Activated T-cell treated with anti-CD3 and anti-CD28 coated beads for 1 hour (primary cell): ENCODE measurements at places on chromosomes 7 and 10.
A peak's percentile ranks its signal among the peaks of the same experiment; 100 is the strongest.

DNA sequence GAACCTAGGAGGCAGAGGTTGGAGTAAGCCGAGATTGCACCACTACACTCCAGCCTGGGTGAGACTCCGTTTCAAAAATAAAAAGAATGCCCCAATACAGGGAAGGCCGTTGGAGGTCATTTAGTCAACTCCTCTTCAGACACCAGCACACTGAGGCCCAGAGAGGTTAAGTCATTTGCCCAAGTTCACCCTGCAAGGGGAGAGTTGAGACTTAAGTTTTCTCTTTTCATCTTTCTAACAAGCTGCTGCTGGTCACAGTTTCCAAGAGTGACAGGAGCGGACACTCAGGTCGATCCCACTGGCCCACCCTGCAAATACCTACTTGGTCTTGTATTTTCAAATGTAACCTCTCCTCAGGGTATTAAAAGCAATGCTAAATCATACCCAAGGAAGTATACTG lies 30.4 kb upstream of the VCL start:
- no peak for DNase-seq

GRCh38 chr10:101939008-101939648 lies 95.5 kb upstream of the KCNIP2 start:
- DNase-seq, result no peak

GRCh38 chr10:4501306-4501705 lies 324.7 kb upstream of the AKR1E2 start:
- DNase-seq, result no peak

DNA sequence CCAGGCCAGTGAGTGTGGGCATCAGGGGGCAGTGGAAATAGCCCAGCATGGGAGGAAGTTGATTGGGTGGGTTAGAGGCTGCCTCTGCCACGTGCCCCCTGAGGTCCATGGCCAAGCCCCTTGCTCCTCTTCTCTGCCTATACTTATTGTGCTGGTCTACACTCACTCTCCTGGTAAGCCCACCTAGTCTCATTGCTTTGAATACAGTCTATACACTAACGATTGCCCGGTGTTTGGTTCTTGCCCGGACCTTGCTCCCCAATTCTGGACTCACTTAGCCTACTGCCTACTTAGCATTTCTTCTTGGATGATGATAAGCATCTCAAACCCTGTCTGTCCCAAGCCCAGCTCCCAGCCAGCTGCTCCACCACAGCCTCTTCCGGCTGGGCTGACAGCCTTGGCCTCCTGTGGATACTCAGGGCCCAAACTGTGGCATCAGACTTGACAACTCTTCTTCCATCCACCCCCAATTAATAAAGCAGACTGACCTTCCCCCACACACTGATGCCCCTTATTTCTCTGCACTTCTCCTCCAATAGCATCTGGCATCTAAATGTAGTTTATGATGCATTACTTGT lies 10.1 kb downstream of the LRRC18 start:
- DNase-seq, result no peak

GRCh38 chr10:1774796-1775195 lies 37.5 kb upstream of the ADARB2 start:
- DNase-seq, result no peak

DNA sequence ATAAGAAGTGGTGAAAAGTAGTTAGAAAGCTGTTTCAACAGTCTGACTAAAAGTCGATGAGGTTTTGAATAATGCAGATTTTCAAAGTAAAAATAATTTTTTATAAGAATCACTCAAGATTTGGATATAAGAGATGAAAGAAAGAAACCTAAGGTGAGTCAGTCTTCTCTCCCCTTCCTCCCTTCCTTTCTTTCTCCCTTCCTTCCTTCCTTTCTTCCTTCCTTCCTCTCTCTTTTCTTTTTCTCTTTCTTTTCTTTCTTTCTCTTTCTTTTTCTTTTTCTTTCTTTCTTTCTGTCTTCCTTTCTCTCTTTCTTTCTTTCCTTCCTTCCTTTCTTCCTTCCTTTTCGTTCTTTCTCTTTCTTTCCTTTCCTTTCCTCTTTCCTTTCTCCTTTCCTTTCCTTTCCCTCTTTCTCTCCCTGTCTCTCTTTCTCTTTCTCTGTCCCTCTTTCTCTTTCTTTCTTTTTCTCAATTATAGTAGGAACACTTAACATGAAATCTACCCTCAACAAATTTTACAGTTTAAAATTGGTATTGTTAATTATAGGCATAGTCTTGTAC lies 308.6 kb downstream of the ARL4A start:
- DNase-seq, result no peak

- DNase-seq, result no peak
Measured at GRCh38 chr10:74898201-74898976, 72.0 kb downstream of the KAT6B start.

DNA sequence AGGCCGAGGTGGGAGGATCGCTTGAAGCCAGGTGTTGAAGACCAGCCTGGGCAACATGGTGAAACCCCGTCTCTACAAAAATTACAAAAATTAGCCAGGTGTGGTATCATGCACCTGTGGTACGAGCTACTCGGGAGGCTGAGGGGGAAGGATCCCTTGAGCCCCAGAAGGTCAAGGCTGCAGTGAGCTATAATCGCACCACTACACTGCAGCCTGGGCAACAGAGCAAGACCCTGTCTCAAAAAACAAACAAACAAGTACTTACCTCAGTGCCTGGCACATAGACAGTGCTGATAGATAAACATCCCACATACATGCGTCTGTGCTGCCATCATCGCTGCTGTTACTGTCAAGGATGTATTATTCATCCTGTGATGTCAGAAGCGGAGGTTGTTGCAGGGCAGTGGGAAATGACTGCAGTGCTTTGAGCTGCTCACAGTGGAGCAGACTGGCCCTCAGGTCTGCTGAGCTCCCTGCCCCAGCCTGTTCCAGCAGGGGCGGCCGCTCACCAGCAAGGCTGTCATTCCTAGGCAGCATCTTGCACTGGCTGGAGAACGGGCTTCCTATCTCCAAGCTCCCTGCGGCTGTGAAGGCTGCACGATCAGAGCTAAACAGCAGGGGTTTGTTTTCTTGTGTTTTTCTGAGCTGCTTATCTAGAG lies 18.6 kb downstream of the FOXK1 start:
- DNase-seq, result no peak

GRCh38 chr10:99610221-99610620 lies 10.0 kb downstream of the SLC25A28 start:
- no peak for DNase-seq

DNA sequence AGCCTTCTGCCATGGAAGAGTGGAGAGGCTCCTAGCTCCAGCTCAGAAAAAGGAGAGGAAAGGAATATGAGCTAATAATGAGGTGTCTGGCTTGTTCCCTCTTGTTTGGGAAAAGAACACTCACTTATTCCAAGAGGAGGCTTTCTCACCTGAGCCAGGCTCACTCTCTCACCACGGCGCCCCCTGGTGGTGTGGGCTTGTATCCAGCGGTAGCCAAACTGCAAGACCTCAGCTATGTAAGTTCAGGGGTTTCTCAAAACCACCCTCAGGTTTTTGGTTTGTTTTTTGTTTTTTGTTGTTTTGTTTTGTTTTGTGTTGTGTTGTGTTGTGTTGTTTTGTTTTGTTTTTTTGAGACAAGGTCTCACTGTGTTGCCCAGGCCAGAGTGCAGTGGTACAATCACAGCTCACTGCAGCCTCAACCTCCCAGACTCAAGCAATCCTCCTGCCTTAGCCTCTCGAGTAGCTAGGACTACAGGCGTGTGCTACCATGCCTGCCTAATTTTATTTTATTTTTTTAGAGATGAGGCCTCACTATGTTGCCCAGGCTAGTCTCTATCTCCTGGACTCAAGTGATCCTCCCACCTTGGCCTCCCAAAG lies 124.0 kb downstream of the TMEM130 start:
- peak; percentile 79 for DNase-seq

GRCh38 chr7:143203386-143203785 lies 18.5 kb upstream of the TAS2R40 start:
- DNase-seq, result no peak

GRCh38 chr7:89607792-89608191 lies 546.5 kb upstream of the STEAP1 start:
- DNase-seq, result peak; percentile 7

- no peak for DNase-seq
Measured at GRCh38 chr7:88523645-88524044, 217.0 kb upstream of the STEAP4 start.

DNA sequence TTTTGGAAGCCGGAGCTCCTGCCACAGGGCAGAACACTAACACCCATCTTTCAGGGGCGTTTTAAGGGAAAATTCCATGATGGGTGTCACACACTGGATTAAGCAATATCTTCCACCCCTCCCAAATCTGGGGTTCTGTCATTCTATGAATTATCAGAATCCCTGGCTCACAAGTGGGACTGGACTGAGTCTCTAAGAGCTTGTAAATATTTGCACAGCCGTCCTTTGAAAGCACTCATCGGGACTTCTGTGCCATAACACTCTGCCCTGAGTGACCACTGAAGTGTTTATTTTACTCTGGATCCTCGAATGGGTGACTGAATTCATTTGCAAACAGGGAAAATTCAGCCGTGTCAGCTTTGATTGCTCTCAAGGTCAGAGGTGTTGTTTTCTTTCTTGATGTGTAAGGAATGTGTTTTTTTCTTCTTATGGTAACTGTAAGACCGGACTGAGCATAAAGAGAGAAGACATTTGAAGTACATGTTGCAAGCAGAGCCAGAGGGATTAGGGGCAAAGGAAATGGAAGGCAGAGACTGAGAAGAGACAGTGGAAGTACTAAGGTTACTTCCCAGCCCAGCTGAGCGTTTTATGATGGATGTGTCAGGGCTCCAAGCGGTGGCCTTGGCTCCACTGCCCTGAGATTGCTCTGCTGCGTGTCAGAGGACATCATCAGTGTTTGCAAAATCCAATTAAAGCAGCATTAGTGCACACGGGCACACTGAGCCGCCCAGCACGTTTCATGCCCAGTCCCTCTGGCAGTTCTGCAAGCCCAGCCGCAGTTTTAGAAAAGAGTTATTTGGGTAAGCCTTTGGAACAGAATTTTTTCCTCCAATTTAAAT lies 17.7 kb upstream of the GTPBP4 start:
- no peak for DNase-seq

- DNase-seq, result no peak
Measured at GRCh38 chr7:130926001-130926691, 192.1 kb upstream of the KLF14 start.

GRCh38 chr7:9945857-9946256 lies 1027.8 kb upstream of the PHF14 start:
- DNase-seq, result no peak

DNA sequence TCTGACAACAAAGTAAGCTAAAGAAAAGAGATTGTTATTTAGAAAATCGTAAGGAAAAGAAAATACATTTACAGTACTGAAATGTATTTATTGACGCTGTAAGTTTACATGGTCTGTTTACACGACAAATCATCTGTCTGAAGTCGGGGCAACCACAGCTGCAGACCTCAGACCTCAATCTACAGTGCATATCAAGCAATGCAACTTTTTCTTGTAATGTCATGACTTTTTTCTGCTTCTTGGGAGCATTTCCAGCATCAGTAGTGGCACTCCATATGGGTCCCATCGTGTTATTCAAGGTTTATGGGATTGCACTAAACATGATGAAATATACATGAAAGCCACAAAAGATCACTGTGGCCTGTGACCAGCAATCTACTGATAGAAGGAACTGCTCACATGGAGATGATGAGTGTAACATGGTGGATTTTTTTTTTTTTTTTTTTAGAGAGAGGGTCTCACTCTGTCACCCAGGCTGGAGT lies 77.1 kb downstream of the MTPN start:
- DNase-seq, result no peak

- DNase-seq, result no peak
Measured at GRCh38 chr7:124856299-124856888, 73.2 kb downstream of the POT1 start.

GRCh38 chr7:131182446-131183058 lies 145.1 kb upstream of the MKLN1 start:
- no peak for DNase-seq

DNA sequence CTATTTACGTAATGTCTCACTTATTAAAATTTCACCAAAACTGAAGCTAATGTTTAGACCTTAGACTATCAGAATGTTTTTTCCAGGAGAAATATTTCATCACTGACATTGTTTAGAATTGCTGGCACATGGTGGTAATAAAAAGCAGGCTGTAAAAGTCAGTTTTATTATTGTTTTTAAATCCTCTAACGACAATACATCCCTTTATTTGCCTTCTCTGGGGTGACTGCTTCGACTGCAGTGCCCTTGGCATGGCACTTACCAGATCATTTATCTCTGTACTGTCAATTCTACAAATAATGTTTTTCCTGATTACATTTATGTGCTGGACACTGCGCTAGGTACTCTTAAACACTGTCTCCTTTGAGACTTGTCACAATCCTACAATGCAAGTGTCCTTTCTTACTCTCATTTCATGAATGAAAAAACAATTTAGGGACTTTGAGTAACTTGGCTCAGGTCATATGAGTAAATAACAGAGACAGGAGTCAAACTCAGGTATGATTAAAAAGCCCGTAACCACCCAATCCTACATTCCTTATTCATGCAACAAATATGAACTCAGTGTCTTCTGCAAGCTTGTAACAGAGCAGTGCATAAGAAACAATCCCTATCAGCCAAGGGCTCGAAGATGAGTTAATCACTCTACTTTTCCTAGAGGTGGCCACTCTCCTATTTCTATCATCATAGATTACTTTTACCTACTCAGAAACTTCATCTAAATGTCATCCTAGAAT lies 5.6 kb upstream of the ING3 start:
- DNase-seq, result no peak

GRCh38 chr10:27345455-27345920 lies 104.9 kb upstream of the ACBD5 start:
- DNase-seq, result no peak

GRCh38 chr7:1882451-1882850 lies 212.4 kb downstream of the ELFN1 start:
- DNase-seq, result no peak

DNA sequence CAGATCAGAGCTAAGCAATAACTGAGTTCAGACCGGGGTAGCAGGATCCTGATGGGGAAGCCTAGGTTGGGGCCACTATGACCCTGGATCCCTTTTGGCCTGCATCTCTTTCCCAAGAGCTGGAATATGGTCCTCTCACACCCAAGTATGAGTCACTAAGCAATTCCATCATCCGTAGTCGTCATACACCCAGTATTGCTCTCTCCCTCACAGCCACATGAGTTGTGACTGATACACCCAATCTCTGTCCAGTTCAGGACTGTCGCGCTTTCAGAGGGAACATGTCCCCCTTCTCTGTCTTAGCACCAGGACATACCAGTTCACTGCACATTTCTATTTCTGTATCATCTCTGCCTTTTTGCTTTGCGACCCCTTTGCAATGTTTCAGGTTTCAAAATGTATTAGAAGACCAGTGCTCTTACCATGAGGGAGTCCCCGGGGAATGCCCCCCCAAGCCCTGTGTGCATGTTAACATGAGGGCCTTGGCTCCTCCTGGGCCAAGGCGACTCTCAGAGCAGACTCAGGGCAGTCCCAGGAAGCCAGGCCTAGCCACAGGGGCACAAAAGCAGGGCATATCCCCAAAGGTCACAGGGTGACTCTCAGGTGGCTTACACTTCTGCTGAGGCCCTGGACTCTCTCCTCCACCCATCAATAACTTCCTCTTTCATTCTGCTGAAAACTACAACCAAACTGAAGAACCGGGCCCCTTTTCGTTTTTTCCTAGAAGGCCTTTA lies 75.3 kb upstream of the SAMD8 start:
- no peak for DNase-seq
